ENCODE measurements at places on chromosomes 6 and 20.

DNA sequence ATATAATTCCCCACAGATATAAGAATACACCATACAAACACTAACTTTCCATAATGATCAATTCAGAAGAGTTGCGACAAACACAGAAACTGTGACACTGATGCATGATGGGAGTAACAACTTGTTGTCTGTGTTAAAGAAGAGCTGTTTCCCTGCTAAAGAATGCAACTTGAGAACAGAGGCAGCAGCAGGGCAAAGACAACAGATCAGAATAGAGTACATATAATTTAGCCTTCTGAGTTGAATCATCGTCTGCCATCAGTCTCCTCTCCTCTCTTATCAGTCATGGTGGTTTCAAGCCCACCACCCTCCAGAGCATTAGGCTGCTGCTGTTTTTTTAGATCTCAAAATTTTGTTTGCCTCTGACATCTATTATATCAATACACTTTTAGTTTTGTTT, 280.4 kb downstream of the UBE3D start:
- DNase-seq, result no peak

DNA sequence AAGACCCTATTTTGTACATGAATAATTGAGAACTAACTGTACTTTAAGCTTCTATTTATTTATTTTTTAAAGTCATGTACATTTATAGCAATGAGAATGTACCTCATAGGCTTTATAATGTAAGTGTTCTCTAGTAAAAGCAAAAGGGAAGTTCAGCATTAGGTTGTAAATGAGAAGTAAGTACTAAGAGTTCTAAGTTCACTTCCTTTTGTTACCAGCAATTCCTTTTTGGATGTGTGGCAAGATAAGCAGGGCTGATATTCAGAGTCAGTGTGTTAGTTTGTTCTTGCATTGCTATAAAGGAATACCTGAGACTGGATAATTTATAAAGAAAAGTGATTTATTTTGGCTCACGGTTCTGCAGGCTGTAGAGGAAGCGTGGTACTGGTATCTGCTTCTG, 54.0 kb upstream of the CCN2 start:
- no peak for DNase-seq

DNA sequence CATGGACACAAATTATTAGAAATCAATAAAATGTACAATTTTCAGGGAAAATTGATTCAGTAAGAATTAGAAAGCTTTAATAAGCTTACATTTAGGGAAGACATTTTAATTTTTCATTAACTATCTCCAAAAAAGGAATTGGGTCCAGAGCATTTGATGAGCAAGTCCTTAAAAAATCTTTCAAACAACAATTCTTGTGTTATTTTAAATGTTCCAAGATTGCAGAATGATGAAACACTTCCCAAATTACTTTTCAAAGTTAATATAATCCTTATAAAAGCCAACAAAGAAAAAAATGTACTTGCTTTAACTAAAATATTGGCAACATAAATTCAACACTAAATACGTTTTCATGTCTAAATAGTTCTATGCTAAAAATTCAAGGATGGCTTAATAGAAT, 102.0 kb downstream of the ADAT2 start:
- DNase-seq, result no peak

GRCh38 chr20:44431502-44432234, 44.0 kb upstream of the TTPAL start:
- no peak for DNase-seq

GRCh38 chr6:84082689-84083265, 49.2 kb downstream of the MRAP2 start:
- DNase-seq, result no peak

GRCh38 chr6:128161839-128162238, 261.0 kb upstream of the THEMIS start:
- DNase-seq, result no peak

GRCh38 chr6:127582777-127583462, 5.9 kb downstream of the C6orf58 start:
- DNase-seq, result no peak

Measured in dermis microvascular lymphatic vessel endothelial cell (primary cell).